ENCODE measurements at places on chromosomes 1 and 21. TPM values are rescaled to one million over a fixed set of nuclear protein-coding genes. Genes with fewer than 3 reads are reported as not detected.
A peak's percentile ranks its signal among the peaks of the same experiment; 100 is the strongest.

GRCh38 chr21:31371715-31372470, 27.8 kb upstream of the TIAM1 start:
- no peak overlapping the region for H3K4me3 ChIP-seq
- H3K4me1 ChIP-seq: peaks cover 4% of the 10 kb centered on the region
- no peak overlapping the region for H3K27ac ChIP-seq
- no peaks in the 10 kb centered on the region for H3K36me3 ChIP-seq

FOXO6 gene
- total RNA-seq: 1.9 TPM

DNA sequence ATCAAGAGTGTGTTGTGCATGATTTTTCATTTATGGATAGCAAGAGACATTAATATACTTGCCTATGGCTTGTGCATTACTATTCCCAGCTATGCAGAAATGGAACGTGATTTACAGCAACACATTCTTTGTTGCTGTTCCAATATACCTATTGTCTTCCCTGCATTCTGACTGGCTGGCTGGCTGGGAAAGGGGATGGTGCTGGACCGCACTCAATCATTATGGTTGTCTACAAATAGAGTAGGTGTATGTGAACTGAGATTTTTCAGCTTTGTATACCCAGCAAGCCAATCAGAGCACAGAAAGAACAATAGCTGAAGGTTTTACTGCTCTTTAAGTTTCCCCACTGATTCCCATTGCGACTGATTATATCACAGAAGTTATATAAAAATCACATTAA, 167.5 kb downstream of the ATG4C start:
- H3K36me3 ChIP-seq: no peaks in the 10 kb centered on the region
- H3K27me3 ChIP-seq: no peaks in the 10 kb centered on the region
- DNase-seq: no peak
- no peak overlapping the region for H3K4me3 ChIP-seq
- no peak overlapping the region for H3K27ac ChIP-seq

AK5 gene
- 2.8 TPM for total RNA-seq

DNA sequence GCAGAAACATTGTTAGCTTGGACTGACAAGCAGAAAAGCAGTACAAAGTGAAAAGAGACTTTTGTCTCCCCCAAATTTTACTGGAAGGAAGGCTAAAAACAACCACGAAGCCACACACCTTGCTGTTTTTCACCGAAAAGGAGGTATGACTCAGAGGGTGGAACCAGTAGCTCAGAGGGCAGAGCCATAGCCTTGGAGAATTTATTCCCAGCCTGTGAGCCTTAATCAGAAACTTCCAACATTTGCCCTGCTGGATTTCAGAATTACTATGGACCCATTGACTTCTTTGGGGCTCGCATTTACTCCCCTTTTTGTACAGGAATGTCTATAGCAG, 32.0 kb downstream of the RPS6KC1 start:
- no peaks in the 10 kb centered on the region for H3K27me3 ChIP-seq
- H3K4me1 ChIP-seq: no peaks in the 10 kb centered on the region
- H3K27ac ChIP-seq: no peak overlapping the region
- H3K36me3 ChIP-seq: peaks cover 30% of the 10 kb centered on the region

DNA sequence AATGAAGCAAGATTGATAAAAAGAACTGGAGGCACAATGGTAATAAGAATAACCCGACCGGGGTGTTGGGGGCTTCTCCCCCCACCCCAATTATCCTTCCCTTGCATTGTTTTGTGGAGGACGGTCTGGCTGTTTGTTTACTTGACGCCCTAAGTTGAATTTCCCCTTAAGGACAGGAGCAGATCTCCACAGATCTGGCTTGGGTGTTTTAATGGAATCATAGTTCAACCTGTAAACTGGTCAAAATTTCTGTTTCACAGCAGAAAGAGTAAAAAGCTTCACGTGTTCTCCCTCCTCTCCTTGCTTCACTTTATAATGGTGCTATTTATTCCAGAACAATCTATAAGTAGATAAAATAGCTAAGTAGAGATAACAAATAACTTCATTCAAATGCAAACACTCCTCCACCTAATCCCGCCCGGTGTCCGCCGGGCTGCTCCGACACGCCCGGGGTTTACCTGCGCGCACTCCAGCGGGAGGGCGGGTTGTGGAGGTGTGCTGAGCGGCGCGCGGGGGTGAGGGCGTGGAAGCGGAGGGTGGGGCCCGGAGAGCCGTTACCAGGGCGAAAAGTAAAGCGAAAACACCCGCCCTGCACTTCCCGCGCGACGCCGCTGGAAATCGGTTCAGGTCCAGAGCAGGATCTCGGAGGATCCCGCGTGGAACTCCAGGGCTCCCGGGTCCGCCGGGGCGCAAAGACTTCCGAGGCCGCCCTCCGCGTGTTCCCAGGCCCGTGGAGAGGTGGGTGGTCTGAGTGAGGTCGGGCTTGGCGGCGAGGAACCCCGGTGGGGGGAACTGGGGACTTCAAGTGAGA, 2.0 kb upstream of the ATF3 start:
- peaks cover 40% of the 10 kb centered on the region for H3K4me1 ChIP-seq
- H3K36me3 ChIP-seq: no peaks in the 10 kb centered on the region
- H3K4me3 ChIP-seq: peak overlapping the region; percentile 64
- no peaks in the 10 kb centered on the region for H3K27me3 ChIP-seq
- peak overlapping the region; percentile 86 for H3K27ac ChIP-seq

CCSAP gene
- 2.6 TPM for total RNA-seq

IFI16 gene
- 41.2 TPM for total RNA-seq

DNA sequence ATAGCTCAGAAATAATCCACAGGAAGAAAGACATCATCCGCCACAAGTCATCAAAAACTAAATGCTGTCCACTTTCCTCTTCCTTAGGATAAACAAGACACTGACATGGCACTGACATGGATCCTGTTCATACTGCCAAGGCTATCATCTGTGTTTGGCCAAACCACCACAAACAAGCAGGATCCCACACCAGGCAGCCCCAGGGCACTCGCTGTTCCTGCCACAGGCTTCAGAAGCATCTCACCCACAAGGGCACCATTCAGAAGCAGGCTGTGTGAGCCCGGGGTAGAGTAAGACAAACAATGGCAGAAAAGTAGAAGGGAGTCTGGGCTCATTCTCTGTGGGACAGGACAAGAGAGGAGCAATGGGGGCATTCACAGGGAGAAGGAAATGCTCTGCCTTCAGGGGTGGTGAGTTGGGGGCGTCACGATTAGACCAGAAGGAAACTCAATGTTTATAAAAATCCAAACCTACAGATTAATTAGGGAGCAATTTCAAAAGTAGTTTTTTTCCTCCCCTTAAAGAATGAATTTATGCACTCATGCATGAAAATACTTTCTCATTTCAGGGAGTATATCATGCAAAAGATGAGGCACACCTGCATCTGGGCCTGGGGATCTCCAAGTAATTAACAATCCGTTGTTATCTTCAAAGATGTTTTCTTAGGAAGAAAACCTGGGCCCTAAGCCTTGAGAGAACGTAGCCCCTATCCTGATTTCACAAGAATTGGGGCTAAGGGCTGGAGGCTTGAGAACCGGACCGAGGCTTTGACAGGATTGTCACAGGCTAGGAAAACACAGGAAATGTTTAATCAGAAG, 43.3 kb upstream of the ATP1A1 start:
- no peak overlapping the region for H3K27ac ChIP-seq
- DNase-seq: no peak
- no peaks in the 10 kb centered on the region for H3K36me3 ChIP-seq
- no peaks in the 10 kb centered on the region for H3K27me3 ChIP-seq
- H3K4me1 ChIP-seq: no peaks in the 10 kb centered on the region
- no peak overlapping the region for H3K4me3 ChIP-seq

AUNIP gene
- not detected for total RNA-seq

DNA sequence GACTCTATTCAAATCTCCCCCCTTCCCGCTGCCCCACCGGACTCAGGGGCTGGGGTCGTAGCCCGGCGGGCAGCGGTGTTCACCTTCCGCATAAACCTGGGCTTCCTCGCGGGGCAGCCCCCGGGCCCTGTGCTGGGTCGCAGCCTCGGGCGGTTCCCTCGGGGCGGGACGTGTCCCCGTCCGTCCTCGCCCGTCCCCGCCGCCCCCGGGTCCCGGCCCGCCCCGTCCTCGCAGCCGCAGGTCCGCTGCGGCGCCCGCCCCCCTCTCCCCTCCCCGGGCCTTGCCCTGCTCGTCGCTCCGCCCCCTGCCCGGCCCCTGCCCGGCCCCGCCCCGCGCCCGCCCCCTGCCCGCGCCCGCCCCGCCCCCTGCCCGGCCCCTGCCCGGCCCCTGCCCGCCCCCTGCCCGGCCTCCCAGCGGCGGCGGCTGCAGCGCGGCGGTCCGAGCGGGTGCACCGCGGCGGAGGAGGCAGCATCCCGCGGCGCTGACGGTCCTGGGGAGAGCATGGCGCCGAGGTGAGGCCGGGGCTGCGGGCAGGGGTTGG, at the start of gene COL18A1:
TSS of gene COL18A1 (plus strand) at position 436 of the 541 bp plus-strand sequence. CDS start at position 502, 66 bp downstream.
- no peak for DNase-seq
- H3K36me3 ChIP-seq: no peaks in the 10 kb centered on the region
- peak within 1 kb of the TSS; percentile 77 for H3K4me3 ChIP-seq
- no peaks in the 10 kb centered on the region for H3K27me3 ChIP-seq
- peak within 1 kb of the TSS; percentile 90 for H3K27ac ChIP-seq

GRCh38 chr21:37372951-37373350, 6.4 kb downstream of the DYRK1A start:
- no peak overlapping the region for H3K27ac ChIP-seq
- H3K4me1 ChIP-seq: no peaks in the 10 kb centered on the region
- no peak overlapping the region for H3K4me3 ChIP-seq
- no peaks in the 10 kb centered on the region for H3K36me3 ChIP-seq
- no peak for DNase-seq

DUSP23 gene
- 58.8 TPM for total RNA-seq

- H3K4me1 ChIP-seq: peaks cover 3% of the 10 kb centered on the region
- H3K27ac ChIP-seq: no peak overlapping the region
- H3K36me3 ChIP-seq: peaks cover 42% of the 10 kb centered on the region
- no peaks in the 10 kb centered on the region for H3K27me3 ChIP-seq
- DNase-seq: no peak
- no peak overlapping the region for H3K4me3 ChIP-seq
Observed at GRCh38 chr1:229636042-229636441, 10.0 kb downstream of the URB2 start.

HSPB7 gene
- total RNA-seq: 1,229 TPM

DNA sequence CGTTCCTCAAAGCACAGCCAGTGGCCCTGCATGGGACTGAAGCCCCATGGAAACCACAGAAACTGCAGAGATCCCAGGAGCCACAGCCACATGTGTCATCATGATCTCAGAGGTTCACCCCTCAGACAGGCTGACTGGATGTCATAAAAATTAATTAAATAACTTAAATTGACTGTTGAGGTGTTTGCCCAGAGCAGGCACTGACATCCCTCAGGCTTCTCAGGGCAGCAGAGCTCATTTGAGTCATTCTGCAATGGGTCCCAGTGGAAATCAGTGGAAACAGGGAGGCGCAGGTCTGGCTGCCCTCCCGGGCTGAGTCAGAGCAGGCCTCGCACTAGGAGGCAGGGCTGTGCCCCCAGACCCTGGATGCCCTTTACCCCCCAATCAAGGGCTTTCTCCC, 135.1 kb downstream of the CDC7 start:
- H3K4me1 ChIP-seq: no peaks in the 10 kb centered on the region
- DNase-seq: no peak
- H3K36me3 ChIP-seq: no peaks in the 10 kb centered on the region
- no peak overlapping the region for H3K4me3 ChIP-seq
- H3K27ac ChIP-seq: no peak overlapping the region
- no peaks in the 10 kb centered on the region for H3K27me3 ChIP-seq

- no peak overlapping the region for H3K4me3 ChIP-seq
- H3K36me3 ChIP-seq: no peaks in the 10 kb centered on the region
- H3K27me3 ChIP-seq: no peaks in the 10 kb centered on the region
- DNase-seq: no peak
- H3K4me1 ChIP-seq: no peaks in the 10 kb centered on the region
- no peak overlapping the region for H3K27ac ChIP-seq
Observed at GRCh38 chr1:53582211-53583020, 123.2 kb downstream of the DMRTB1 start.

B3GALT5 gene
- total RNA-seq: not detected

DNA sequence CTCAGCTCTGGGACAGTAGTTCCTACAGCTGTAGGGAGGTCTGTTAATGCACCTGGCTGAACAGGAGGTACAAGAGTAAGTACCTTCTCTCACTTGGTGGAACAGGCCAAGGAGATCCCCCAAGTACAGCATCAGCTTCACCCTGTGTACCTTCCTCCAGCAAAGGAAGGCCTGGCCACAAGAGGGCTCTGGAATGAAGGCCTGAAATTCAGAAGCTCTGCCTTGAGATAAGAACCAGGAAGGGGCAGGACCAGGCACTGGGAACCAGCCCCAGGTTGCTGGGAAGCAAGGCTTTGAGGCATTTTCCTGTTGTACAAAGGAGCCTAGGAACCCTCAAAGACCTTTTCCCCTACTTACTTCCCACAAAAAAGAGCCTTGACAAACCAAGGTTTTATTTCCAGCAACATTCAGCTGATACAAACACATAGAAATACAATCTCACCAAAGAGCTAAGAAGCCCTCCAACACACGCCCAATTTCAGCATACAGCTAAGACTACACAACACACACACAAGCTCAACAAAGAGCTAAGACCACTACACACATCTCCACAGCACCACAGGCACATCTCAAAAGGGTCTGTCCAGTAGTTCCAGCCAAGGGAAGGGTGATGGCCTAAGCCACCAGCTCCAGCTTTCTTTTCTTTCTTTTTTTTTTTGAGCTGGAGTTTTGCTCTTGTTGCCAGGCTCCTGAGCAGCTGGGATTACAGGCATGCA, 23.5 kb downstream of the F11R start:
- H3K4me1 ChIP-seq: no peaks in the 10 kb centered on the region
- peak; percentile 79 for DNase-seq
- H3K36me3 ChIP-seq: peaks cover 10% of the 10 kb centered on the region
- peak overlapping the region; percentile 31 for H3K27ac ChIP-seq
- no peak overlapping the region for H3K4me3 ChIP-seq

DNA sequence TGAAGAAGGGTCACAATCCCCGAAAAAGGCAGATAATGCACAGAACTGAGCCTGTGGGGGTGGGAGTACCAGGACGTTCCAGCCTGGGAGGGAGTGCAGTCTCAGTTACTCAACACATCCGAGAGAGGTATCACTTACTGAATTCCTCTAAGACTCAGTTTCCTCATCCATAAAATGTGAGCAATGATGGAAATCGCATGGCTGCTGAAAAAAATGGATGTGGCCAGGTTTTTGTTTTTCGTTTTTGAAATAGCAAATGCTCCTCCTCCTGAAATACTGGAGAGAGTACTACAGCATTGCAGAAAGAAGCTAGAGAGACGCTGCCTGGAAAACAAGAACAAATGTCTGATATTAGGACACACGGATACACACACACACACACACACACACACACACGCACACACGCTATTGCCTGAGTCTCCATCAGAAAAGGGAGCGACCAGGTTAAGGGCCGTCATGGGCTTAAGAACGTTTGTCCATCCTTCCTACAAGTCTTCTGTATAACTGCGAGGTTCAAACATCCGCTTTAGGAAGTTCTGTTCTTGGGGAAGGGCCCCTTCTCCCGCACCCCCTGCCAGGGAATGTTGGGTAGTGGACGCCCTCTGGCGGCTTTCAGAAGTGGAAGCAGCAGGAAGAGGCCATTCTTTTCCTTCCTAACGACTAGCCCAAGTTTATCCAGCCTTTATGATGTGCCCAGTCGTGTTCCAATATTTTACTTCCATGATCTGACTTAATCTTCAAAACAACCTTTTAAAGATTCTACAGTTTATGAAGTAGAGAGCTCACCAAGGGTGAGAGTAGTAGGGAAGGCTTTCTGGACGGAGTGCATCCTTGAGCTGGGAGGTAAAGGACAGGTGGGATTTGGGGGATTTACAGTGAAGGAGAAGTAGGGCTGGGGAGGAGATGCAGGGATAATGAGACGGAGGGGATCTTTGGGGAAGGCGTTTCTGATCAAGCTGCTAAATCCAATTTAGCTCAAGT, 699 bp upstream of the NES start:
- peak overlapping the region; percentile 72 for H3K4me3 ChIP-seq
- H3K4me1 ChIP-seq: peaks cover 48% of the 10 kb centered on the region
- DNase-seq: peak; percentile 77

Measured in right atrium auricular region (tissue), 2 donors.